ENCODE measurements at places on chromosomes 5 and 9.

DNA sequence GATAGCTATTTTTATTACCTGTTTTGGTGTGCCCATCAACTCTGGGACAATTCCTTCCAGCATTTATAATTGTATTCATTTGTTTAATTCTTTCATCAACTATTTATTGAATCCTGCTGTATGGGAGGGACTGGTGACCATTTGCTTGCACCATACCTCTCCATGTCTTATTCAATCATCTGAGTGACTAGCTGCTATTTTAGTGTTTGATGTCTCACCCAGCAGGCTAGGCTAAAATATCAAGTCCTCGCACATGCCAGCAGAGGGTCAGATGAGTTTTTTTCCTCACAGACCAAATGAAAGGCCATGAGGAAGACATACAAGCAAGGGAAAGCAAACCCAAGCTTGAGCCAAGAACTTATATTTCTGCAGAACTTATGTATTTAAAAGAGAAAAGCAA lies 63.9 kb downstream of the CETN3 start:
- no peak for DNase-seq

GRCh38 chr9:95092262-95093072 lies 225.0 kb downstream of the FANCC start:
- peak; percentile 78 for DNase-seq

GRCh38 chr5:135269931-135270421 lies 129.1 kb downstream of the MACROH2A1 start:
- DNase-seq = peak; percentile 39

- no peak for DNase-seq
Measured at GRCh38 chr9:27838876-27839275, 265.6 kb upstream of the C9orf72 start.

DNA sequence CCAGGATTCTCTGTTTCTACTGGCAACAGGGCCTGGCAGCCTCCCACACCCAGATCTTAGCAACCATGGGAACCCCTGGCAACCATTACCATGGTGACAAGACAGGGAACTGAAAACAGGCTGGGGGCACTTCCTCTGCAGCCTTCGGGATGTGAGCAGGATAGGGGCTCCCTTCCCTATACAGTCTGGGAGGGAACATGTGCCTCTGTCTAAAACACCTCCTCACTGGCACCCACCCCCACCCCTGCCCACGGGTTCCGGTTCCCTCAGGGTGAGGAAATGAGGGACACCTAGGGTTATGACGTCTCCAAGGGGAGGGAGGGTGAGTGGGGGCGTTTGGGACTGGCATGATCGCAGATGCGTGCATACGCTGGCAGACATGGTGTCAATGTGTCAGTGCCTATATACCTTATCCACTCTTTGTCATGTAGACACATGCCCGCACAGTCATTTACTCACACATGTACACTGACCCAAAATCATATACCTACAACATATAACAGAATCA lies 3.0 kb upstream of the DNAJB5 start:
- no peak for DNase-seq

- no peak for DNase-seq
Measured at GRCh38 chr9:38415856-38416255, 8.4 kb downstream of the IGFBPL1 start.

GRCh38 chr5:172534229-172535107 lies 80.1 kb upstream of the SH3PXD2B start:
- no peak for DNase-seq

DNA sequence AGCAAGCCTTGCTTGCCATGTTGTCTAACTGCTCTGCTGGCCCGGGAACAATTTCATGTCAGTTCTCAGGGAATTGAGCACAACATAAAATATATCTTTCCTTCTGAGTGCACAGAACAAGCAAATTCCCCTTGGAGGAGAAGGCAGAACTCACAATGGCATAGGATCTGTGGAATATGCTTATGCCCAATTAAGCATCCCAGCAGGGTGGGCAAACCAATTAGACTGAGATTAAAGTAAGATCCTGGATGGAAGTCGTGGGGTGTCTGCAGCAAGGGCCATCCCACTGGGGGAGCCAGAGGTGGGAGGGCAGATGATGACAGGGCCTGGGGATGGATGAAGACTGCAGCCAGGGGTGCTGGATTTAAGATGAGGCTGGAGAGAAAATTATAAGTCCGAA lies 114.1 kb downstream of the BRINP1 start:
- DNase-seq = no peak

- DNase-seq = peak; percentile 65
Measured at GRCh38 chr9:120619751-120620655, 40.0 kb upstream of the CDK5RAP2 start.

DNA sequence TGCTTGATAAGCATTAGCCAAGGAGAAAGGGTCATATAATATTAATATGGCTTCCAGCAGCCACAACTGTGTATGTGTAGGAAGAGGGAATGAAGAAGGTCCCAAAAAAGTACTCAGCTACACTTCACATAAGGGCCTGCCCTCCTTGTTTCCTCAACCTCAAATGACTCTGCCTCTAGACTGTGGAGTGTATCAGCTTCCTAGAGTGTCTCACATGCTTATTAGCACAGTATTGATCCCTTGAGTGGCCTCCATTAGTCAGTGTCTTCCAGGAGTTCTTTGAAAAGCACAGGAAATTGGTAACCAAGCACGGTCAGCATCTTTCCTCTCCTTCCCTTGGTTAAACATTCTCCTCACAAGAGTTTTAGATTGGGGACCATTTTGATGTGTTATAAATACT lies 190.4 kb upstream of the ATP10B start:
- no peak for DNase-seq

GRCh38 chr5:105754056-105754455 lies 1916.7 kb downstream of the EFNA5 start:
- no peak for DNase-seq

GRCh38 chr5:50302815-50303490 lies 138.1 kb downstream of the EMB start:
- no peak for DNase-seq

DNA sequence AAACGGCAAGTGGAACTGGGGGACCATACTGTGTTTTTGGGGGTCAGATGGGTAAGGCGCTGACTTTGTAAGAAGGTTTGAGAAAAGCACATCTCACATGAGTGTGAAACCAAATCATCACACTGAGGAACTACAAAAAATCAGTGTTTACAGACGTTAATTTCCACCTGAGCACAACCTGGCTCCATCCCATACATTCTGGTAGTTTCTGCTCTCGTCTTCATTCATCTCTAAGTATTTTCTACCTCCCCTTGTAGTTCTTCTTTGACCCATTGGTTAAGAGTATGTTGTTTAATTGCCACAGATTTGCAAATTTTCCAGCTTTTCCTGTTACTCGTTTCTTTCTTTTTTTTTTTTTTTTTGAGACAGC lies 8.9 kb upstream of the DPP7 start:
- DNase-seq = no peak

- no peak for DNase-seq
Measured at GRCh38 chr5:161385027-161385426, 161.5 kb downstream of the GABRB2 start.

DNA sequence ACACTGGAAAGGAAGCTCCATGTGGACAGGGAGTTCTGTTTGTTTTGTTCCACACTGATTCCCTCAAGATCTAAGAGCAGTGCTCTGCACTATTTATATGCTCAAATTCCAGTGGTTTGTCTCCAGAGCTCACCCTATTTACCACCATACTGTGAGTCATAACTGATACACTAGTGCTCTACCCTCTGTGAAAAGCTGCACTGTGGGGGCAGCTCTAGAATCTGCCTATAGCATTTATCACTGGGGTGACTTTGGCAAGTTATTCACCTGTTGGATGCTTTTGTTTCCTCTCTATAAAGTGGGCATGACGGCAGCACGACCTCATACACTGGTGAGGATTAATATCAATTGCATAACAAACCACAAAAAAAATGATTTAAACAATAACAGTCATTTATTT lies 307.8 kb downstream of the NR2F1-AS1 start:
- DNase-seq = peak; percentile 38

DNA sequence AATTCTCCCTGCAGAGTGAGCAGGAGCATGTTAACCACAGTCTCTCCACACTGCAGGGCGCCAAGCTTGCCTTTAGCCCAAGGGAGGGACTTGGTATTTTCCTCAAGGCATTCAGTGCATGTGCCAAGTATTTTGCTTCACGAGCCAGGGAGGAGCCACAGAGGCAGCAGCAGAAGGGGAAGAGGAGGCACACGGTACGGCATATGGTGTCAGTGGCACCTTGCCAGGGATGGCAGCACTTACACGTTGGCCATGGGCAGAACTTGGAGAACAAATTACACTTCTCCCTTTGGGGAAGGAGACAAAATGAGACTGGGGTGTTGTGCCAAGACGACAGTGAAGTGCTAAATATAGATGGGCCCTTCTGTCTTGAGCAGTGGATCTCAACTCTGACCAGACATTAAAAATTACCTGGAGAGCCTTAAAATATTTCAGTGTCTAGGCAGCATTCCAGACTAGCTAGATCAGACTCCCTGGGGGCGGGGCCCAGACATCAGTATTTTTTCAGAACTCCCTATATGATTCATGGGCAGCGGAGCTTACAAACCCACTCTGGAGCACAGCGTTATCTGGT lies 155.8 kb downstream of the DRD1 start:
- DNase-seq = peak; percentile 88

DNA sequence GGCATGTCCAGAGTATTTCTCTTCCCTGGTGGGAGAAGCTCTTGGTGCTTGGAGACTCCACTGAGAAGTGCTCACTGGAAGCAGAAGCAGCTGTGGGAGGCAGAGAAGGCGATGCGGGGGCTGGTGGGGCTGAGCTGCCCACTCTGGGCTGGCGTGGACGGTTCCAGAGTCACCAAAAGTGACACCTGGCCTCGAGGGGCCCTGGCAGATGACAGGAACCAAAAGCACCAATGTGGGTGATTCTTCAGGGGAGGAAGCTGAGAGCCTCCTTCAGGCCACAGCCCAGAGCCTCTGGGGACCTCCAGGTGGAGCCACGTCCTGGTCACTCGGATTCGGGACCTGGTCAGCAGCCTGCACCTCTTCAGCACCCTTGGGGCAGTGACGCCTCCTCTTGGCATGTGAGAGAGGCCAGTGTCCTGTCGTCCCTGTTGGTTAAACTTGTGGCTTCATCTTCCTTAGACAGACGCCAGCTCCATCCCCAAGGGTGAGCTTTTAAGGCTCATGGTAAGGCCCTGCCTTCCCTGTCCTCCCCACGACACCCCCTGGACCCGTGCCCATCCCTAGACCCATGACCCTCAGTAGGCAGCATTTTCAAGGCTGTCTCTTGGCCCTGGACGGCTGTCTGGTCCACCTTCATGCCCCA lies 78.7 kb upstream of the IRX4 start:
- no peak for DNase-seq

- no peak for DNase-seq
Measured at GRCh38 chr5:142740474-142741242, 29.5 kb upstream of the ARHGAP26 start.
